ENCODE measurements at places on chromosomes 3 and 15.

GRCh38 chr15:69854001-69854400, 243.7 kb downstream of the TLE3 start:
- DNase-seq: no peak

- peak; percentile 79 for DNase-seq
Measured at GRCh38 chr3:124234852-124235252, 242.9 kb upstream of the ROPN1 start.

DNA sequence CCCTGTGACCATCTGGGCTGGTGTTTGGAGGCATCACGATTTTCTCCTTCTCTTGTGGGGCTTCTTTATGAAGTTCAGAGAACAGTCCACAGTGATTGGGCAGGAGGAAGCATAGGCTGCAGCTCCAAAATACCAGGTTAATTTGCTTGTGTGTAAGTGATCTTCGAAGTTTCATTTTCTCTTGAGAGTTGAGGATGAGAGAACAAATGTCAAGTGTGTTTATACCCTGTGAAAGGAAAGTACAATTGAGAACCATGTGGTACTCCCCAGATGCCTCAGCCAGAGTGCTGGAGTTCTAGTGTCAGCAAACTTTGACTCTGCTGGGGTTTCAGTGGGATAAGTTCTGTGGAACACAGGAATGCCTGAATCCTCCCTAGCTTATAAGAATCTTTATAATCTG, 357.1 kb upstream of the CFAP20DC start:
- no peak for DNase-seq

GRCh38 chr3:13492048-13492447, 11.9 kb downstream of the HDAC11 start:
- no peak for DNase-seq

- DNase-seq: no peak
Measured at GRCh38 chr3:150691414-150692040, 12.2 kb downstream of the ERICH6 start.

GRCh38 chr3:141876891-141877621, 613 bp downstream of the ATP1B3 start:
- DNase-seq: peak; percentile 59

GRCh38 chr3:33032938-33033337, 64.0 kb downstream of the GLB1 start:
- DNase-seq: no peak

- peak; percentile 74 for DNase-seq
Measured at GRCh38 chr3:88113311-88114162, 36.2 kb upstream of the C3orf38 start.

DNA sequence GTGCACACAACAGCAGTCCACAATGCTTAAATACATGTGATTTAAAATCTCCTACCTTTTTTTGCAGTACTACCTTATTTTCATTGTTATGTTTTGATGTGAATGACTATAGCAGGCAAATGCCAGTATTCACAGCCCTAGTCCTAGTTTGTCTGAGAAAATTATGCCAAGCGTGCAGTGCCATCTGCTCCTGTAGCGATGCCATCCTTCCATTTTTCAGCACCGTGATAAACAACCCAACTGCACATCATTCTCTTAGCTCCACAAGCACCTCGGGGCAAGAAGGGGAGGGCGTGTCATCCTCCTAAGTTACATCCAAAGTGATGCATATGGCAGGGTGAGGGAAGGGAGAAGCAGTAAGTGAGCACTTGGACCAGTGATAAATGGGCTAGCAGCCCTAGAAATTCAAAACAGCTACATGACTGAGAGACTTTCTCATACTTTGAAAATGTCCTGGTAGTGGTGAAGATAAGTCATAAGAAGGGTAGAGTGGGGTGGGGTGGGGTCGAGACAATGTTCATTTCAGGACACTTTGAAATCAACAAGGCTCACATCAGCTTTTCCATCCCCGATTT, 198.8 kb downstream of the LSAMP start:
- DNase-seq: no peak

GRCh38 chr3:23377928-23378672, 175.0 kb downstream of the UBE2E2 start:
- no peak for DNase-seq

DNA sequence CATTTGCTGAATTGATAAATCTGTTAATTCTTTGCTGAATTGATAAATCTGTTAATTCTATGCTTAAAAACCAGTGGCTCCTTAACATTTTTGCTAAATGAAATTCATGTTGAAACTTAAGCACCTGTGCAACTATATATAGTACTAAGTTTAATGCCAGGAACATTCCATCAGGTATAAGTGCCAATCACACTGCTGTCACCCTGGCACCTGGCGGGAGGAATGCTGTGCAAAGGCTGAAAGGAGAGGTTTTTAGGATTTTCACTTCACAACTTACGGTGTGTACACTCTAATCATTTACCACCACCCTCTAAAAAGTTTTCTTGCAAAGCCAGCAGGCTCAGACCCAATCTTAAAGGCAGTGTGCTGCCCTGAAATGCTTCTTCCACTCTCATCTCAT, 33.5 kb upstream of the MYO5C start:
- DNase-seq: no peak

DNA sequence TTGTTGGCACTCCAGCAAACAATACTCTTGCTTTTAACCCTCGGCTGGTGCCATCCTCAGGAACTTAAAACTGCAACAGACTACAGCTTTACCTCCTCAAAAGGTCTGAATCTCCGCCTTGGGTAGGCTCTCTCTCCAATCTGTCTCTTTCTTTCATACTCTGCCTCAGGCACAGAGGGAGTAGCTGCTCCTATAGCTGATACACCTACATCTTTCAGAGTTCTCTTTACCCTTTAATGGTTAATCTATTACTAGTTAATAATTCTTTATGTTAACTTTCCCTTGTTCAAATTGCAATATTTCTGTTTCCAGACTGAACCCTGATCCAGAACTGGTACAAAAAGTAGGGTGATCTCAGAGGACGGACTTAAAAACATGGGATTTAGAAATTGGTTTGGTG, 66.2 kb downstream of the MAP4 start:
- DNase-seq: no peak

DNA sequence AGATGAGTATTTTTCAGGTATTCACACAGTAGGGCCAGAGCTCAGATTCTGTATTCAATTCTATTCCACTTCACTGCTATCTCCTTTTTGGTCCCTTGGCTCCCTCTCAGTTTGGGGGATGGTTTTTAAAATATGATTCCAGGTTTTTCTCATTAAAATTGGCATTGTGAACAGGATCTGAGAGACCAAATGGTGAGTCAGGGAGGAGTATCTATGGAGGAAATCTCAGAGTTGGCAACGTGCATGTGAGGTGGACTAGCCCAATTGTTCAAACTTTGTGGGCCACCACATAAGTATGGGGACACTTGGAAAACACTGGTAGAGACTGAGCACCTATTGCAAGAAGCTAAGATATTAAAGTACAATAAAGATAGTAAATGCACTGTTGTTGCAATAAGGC, 53.9 kb upstream of the TTC14 start:
- no peak for DNase-seq

GRCh38 chr3:72903004-72903403, 15.2 kb downstream of the GXYLT2 start:
- DNase-seq: no peak

DNA sequence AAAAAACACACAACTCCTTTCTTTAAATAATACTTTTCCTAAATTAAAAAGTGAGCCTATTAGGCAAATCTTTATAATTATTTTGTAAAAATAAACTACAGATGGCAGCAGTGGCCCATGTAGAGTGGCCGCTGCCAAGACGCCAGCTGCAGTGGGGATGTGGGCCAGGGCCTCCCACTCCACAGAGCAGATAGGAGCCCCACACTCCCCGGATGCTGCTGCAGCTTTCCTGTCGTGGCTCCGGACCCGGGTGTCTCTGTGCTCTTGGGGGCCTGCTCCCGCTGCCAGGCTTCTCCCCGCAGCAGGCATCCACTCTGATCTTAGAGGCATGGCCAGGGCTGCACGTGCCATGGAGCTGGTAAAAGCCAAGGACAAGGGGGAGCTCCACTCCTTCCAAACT, 67.5 kb downstream of the PROS1 start:
- DNase-seq: peak; percentile 1

GRCh38 chr15:83850501-83851245, 196.8 kb downstream of the ADAMTSL3 start:
- DNase-seq: no peak

DNA sequence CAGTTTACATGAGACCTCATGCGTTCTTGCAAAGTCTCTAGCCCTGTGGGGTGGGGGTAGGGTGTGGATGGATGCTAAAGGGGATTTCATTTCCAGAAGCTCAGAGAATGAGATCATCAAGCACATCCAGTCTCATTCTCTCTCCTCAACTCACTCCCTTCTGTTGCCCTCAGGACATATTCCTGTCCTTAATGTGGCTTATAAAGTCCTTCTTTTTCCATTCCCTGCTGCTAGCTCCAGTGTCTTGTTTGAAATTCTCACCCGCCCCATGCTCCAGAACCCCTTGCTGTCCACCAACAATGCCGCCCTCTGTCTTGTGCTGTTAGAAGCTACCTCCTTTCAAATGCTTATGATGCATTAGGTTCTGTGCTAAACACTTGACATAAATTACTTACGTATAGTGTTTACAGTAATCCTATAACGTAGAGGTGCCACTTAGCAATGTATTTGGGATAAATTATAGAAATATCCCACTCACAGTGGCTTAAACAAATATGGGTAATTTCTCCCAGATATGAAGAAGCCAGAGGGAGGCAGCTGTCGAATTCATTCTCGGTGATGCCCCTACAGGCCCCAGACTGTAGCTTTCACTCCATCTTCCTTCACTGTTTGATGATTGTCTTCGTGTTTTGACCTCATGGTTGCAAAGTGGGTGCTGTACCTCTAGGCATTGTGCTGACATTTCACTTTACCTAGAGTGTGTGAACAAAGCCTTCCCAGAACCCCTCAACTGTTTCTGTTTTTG, 273.1 kb upstream of the TBL1XR1 start:
- no peak for DNase-seq

GRCh38 chr3:135513106-135514059, 452.1 kb upstream of the PPP2R3A start:
- peak; percentile 3 for DNase-seq

GRCh38 chr15:88023914-88024313, 232.6 kb downstream of the NTRK3 start:
- no peak for DNase-seq

DNA sequence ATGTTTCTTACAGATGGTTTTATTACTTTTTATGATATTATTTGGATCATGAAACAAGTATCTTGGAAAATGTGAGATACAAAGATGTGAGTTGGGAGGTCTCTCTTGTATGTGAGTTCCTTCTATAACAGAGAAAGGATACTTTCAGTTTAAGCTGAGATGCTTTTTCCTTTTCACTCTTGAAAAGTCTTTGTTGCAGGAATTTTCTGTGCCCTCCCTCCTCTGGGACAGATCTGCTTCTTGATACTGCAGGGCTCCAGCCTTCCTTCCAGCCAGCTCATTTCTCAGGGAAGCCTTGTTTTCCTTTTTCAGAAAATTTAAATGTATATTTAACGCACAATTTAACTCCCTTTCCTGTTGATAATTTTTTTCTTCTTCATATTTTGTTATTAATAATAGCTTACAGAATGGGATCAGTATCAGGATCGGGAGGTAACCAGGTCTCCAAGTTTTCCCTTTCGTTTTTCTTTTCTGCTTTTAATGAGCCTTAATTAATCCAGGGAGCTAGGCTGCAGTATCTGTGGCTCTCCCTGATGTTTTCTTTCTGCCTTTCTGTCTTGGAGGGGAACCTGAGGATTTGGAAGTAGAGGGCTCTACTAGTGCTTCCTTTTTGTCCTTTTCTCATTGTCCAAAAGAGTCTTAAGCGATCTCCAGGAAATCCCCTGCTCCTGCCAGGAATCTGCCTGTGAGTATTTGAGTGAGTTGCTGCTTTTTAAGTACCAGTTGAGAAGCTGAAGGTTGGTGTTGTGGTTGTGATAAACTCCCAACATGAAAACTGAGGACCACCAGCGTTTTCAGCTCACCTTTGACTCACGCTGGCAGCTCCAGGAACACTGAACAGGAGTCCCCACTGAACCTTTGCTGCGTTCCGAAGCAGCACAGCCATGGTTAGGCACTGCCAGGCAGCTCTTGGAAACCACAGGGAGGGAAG, 105.7 kb downstream of the IGF1R start:
- no peak for DNase-seq

GRCh38 chr15:55846116-55846707, 103.3 kb upstream of the PRTG start:
- peak; percentile 82 for DNase-seq

- DNase-seq: no peak
Measured at GRCh38 chr3:115658032-115658336, 34.7 kb downstream of the GAP43 start.

DNA sequence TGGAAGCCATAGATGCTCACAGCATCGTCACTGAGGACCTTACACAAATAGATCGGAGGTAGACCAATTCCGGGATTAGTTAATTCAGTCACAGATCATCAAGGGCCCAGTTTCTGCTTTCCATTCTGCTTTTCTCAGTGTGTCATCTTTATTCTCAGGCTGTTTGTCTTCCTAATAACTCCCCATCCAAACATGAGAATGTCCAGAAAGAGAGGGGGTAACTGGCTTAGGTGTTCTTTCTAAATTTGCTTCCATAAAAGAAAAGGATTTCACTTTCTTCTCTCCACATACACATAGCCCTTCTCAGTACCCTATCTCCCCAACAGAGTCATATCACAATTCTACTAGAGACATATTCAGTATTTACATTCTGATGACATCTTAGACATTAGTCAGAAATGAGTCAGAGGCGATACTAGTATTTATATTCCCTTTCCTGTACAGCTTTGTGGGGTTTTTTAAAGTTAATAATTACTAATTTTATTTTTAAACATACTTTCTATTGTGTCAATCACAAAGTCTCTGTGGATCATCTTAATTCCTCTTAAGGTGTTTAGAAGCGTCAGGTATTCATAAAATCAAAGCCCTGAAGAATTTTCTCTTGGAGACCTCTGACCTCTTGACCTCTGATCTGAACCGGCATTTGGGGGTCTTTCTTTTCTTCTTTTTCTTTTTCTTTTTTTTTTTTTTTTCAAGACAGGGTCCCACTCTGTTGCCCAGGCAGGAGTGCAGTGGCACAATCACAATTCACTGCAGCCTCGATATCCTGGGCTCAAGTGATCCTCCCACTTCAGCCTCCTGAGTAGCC, 24.3 kb upstream of the IL12A start:
- DNase-seq: peak; percentile 72

- DNase-seq: no peak
Measured at GRCh38 chr3:49865198-49865784, 4.4 kb downstream of the CAMKV start.

GRCh38 chr3:182715006-182715405, 78.3 kb upstream of the ATP11B start:
- no peak for DNase-seq

DNA sequence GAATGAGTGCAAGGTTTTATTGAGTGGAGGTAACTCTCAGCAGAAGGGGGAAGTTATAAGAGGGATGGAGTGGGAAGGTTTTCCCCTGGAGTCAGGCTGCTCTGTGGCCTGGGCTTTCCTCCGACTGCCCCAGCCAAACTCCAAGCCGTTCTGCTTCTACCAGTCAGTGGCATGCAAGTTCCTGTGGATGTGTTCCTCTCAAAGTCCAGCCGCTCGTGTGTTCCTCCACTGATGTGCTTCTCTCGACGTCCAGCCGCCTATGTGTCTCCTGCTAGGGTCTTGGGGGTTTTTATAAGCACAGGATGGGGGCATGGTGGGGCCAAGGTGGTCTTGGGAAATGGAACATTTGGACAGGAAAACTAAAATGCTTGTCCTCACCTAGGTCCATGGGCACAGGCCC, 9.0 kb upstream of the U2SURP start:
- no peak for DNase-seq

- no peak for DNase-seq
Measured at GRCh38 chr15:74427607-74428441, 5.9 kb downstream of the SEMA7A start.

- no peak for DNase-seq
Measured at GRCh38 chr3:55443346-55443745, 43.8 kb downstream of the WNT5A start.

GRCh38 chr15:26376243-26376642, 396.6 kb downstream of the GABRB3 start:
- DNase-seq: no peak

Data from lung microvascular endothelial cell (primary cell).